ENCODE measurements at places on chromosomes 1 and 21.
A peak's percentile ranks its signal among the peaks of the same experiment; 100 is the strongest.

DNA sequence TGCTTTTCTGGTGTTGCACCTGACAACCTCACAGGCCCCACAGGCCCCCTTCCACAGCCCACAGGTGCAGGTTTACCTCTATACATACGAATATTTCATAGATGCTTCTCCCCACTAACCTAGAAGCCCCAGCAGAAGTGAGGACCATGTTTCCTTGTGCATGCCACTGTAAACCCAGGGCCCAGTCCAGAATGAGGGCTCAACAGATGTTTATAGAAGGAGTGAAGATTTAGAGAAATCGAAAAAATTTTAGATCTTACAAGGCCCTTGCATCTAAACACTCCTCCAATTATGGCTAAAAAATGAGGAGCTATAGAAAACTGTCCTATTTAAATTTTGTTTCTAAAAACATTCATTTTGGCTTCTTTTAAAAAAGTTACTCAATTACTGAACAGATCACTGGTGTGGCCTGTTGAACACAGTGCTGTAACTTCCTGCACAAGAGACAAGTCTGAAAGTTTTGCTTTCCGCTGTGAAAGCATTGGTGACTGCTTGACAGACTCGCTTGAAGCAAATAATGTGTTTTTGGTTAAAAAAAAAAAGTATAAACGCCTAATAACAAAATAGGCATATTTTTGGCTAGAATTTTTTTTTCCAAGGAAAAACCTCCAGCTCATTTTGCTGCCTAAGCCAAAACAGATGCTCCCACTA, 1.2 kb downstream of the ABCB10 start:
- peak overlapping the region; percentile 86 for H3K4me3 ChIP-seq
- peaks cover 37% of the 10 kb centered on the region for H3K4me1 ChIP-seq
- no peaks in the 10 kb centered on the region for H3K27me3 ChIP-seq

GRCh38 chr1:244861683-244862082, 2.7 kb downstream of the HNRNPU start:
- no peaks in the 10 kb centered on the region for H3K27me3 ChIP-seq
- peak overlapping the region; percentile 41 for H3K27ac ChIP-seq
- H3K4me3 ChIP-seq, result peak overlapping the region; percentile 90
- H3K36me3 ChIP-seq, result peaks cover 52% of the 10 kb centered on the region
- peaks cover 50% of the 10 kb centered on the region for H3K4me1 ChIP-seq

DNA sequence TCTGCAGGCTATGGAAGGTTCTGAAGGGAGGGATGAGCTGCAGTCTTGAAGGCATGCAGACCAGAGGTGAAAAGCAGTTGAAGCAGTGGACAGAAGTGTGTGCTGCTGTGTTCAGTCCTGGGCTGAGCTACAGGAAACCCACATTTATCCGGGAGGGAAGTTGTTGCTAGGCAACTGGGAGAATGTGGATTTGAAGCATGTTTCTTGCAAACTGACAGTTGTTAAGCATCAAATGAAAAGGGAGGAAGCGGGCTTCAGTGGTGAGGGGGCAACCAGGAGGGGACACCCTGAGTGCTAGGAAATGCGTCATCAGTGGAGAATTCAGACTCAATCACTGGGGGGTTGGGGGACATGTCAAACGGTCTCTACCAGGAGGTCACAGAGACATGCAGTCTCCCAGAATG, 28.7 kb downstream of the ABCA4 start:
- H3K27me3 ChIP-seq, result peaks cover 3% of the 10 kb centered on the region
- H3K4me3 ChIP-seq, result peak overlapping the region; percentile 75
- H3K27ac ChIP-seq, result peak overlapping the region; percentile 92
- DNase-seq, result peak; percentile 38
- H3K4me1 ChIP-seq, result peaks cover 39% of the 10 kb centered on the region
- H3K36me3 ChIP-seq, result peaks cover 4% of the 10 kb centered on the region

- peak overlapping the region; percentile 49 for H3K4me3 ChIP-seq
- H3K4me1 ChIP-seq, result peaks cover 42% of the 10 kb centered on the region
- H3K27me3 ChIP-seq, result no peaks in the 10 kb centered on the region
- H3K27ac ChIP-seq, result peak overlapping the region; percentile 20
- peaks cover 8% of the 10 kb centered on the region for H3K36me3 ChIP-seq
Observed at GRCh38 chr1:76260279-76260678, 185.7 kb downstream of the ST6GALNAC3 start.

- peaks cover 12% of the 10 kb centered on the region for H3K4me1 ChIP-seq
- H3K4me3 ChIP-seq, result no peak overlapping the region
- peaks cover 8% of the 10 kb centered on the region for H3K27me3 ChIP-seq
- peaks cover 6% of the 10 kb centered on the region for H3K36me3 ChIP-seq
- H3K27ac ChIP-seq, result peak overlapping the region; percentile 18
Observed at GRCh38 chr1:199242147-199242546, 603.3 kb downstream of the PTPRC start.

- DNase-seq, result no peak
- H3K36me3 ChIP-seq, result peaks cover 1% of the 10 kb centered on the region
- H3K4me1 ChIP-seq, result peaks cover 2% of the 10 kb centered on the region
- no peak overlapping the region for H3K4me3 ChIP-seq
- H3K27me3 ChIP-seq, result no peaks in the 10 kb centered on the region
- H3K27ac ChIP-seq, result no peak overlapping the region
Observed at GRCh38 chr1:98929437-98929836, 75.2 kb downstream of the PLPPR5 start.

GRCh38 chr1:246742396-246742795, 18.2 kb downstream of the SCCPDH start:
- no peak overlapping the region for H3K27ac ChIP-seq
- no peak for DNase-seq
- peaks cover 44% of the 10 kb centered on the region for H3K36me3 ChIP-seq
- H3K4me3 ChIP-seq, result no peak overlapping the region

- H3K4me3 ChIP-seq, result no peak overlapping the region
- peaks cover 3% of the 10 kb centered on the region for H3K27me3 ChIP-seq
Observed at GRCh38 chr1:186994897-186995296, 166.1 kb downstream of the PLA2G4A start.

Data from activated naive CD8-positive, alpha-beta T cell treated with anti-CD3 and anti-CD28 coated beads, Interleukin-2, amount 10 ng/mL, durations not matched to agents 7 days and 5 days (primary cell).